ENCODE measurements at places on chromosomes 6 and 20. TPM values are rescaled to one million over a fixed set of nuclear protein-coding genes. Genes with fewer than 3 reads are reported as not detected.

Gene IL17A
- not detected for total RNA-seq

Gene ISM1
- 0.36 TPM for total RNA-seq

Gene WFDC5
- not detected for total RNA-seq

Gene NHSL1
- total RNA-seq = 86.5 TPM

DNA sequence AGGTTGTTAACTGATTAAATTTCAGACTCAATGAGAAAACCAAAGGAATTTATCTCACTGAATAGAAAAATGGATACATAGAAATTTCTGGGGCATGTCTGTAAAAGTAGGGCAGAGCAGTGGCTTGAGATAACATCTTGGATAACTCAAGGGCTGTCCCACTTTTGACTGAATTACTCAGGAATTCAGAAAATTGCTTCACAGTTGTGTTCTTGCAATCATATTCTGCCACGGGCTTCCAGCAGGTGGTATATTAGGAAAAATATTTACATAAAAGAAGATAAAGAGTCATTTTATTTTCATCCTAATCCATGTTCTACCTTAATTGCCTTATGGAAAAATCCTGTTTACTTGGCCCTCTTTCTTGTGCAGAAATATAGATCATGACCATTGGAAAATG, 156.4 kb upstream of the AKIRIN2 start:
- no peak for DNase-seq

DNA sequence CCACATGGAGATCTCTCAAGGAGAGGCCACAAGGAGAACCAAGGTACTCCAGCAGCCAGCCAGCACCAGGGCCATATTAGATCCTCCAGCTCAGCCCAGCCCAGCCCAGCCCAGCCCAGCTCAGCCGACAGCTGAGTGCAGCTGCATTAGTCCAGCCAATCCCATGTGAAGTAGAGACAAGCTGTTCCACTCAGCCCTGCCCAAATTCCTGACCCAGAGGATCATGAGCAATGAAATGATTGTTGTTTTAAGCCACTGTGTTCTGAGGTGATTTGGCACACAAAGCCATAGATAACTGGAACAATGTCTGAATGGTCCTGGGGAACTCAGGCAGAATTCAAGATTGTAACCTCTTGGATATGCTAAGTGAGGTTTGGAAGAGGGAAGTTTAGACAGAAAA, 59.5 kb upstream of the BMP2 start:
- no peak for DNase-seq

GRCh38 chr6:33628401-33628964, 7.4 kb downstream of the ITPR3 start:
- no peak for DNase-seq
